Activated CD4-positive, alpha-beta T cell treated with anti-CD3 and anti-CD28 coated beads for 36 hours (primary cell): ENCODE measurements at places on chromosomes 5 and 9.
A peak's percentile ranks its signal among the peaks of the same experiment; 100 is the strongest.

DNA sequence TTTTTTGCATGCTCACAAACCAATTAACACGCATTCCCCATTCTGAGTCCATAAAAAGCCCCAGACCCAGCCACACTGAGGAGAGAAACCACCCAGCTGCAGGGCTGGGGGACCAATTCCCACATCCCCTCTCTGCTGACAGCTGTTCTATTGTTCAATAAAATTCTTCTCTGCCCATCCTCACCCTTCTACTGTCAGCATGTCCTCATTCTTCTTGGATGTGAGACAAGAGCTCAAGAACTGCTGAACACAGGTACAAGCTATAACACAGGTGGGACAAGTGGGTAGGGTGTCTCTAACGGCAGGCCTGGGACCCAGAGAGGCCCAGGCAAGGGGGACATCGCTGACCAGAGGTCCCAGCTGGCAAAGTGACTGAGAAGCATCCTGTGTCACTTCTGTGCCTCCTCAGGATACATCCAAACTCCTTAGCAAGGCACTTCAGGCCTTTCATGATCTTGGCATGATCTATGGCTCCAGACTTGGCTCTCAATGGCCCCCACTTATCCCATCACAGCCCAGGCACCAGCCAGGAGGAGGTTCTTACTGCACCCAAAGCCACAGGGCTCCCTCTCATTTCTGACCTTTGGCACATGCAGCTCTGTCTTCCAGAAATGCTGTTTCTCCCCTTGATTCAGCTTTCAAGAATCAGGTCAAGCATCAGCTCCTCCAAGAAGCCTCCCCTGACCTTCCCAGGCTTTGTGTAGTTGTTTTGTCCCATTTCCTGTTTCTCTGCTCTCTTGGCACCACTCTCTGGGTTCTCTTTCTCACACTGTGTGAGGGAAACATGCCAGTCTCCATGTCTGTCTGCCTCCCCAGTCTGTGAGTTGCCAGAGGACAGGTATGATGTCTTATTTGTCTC is 7.3 kb upstream of the ALDH1B1 start:
- no peak overlapping the region for H3K27ac ChIP-seq
- peaks cover 2% of the 10 kb centered on the region for H3K36me3 ChIP-seq
- H3K27me3 ChIP-seq, result peaks cover 4% of the 10 kb centered on the region
- H3K4me1 ChIP-seq, result no peaks in the 10 kb centered on the region
- DNase-seq, result no peak
- H3K4me3 ChIP-seq, result no peak overlapping the region

DNA sequence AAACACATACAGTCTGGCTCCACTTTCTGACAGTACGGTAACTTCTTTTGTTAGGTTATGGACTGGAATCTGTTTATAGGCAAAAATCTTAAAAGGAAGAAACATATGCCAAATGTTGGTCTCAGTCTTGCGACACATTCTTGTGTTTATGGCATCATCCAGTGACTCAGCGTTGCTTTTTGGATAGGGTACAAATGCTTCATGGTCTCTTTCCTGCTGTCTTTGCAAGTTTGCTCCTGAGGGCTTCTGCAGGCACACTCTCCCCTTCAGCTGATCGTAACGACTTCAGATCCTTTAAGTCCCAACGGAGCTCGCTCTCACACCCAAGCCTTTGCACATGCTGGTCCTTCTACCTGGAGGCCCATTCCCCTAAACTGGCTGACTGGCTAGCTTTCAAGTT is 23.6 kb upstream of the TNFSF8 start:
- peaks cover 35% of the 10 kb centered on the region for H3K4me1 ChIP-seq
- H3K27me3 ChIP-seq, result no peaks in the 10 kb centered on the region
- no peak overlapping the region for H3K4me3 ChIP-seq
- peak overlapping the region; percentile 74 for H3K27ac ChIP-seq
- peak; percentile 41 for DNase-seq
- peaks cover 11% of the 10 kb centered on the region for H3K36me3 ChIP-seq

GRCh38 chr5:169347786-169348185 is 46.8 kb upstream of the SLIT3 start:
- no peak overlapping the region for H3K27ac ChIP-seq
- DNase-seq, result no peak
- H3K4me1 ChIP-seq, result no peaks in the 10 kb centered on the region
- H3K36me3 ChIP-seq, result no peaks in the 10 kb centered on the region
- H3K4me3 ChIP-seq, result no peak overlapping the region

- H3K4me3 ChIP-seq, result no peak overlapping the region
- no peaks in the 10 kb centered on the region for H3K4me1 ChIP-seq
- H3K27me3 ChIP-seq, result no peaks in the 10 kb centered on the region
- no peak overlapping the region for H3K27ac ChIP-seq
- H3K36me3 ChIP-seq, result no peaks in the 10 kb centered on the region
These were observed 11.2 kb downstream of the MSANTD3 start for GRCh38 chr9:100437860-100438805.

- peaks cover 4% of the 10 kb centered on the region for H3K27me3 ChIP-seq
- H3K4me3 ChIP-seq, result no peak overlapping the region
- no peaks in the 10 kb centered on the region for H3K36me3 ChIP-seq
These were observed 11.8 kb downstream of the GLIS3 start for GRCh38 chr9:4287886-4288588.
